DMS 273 treated with DMSO at 0.1 percent for 48 hours (cell line): ENCODE measurements at places on chromosomes 12 and 14.

- no peak for DNase-seq
These were observed 130.8 kb downstream of the RTN1 start for GRCh38 chr14:59739794-59740193.

GRCh38 chr12:93404961-93405849, 27.5 kb downstream of the NUDT4 start:
- DNase-seq: no peak

DNA sequence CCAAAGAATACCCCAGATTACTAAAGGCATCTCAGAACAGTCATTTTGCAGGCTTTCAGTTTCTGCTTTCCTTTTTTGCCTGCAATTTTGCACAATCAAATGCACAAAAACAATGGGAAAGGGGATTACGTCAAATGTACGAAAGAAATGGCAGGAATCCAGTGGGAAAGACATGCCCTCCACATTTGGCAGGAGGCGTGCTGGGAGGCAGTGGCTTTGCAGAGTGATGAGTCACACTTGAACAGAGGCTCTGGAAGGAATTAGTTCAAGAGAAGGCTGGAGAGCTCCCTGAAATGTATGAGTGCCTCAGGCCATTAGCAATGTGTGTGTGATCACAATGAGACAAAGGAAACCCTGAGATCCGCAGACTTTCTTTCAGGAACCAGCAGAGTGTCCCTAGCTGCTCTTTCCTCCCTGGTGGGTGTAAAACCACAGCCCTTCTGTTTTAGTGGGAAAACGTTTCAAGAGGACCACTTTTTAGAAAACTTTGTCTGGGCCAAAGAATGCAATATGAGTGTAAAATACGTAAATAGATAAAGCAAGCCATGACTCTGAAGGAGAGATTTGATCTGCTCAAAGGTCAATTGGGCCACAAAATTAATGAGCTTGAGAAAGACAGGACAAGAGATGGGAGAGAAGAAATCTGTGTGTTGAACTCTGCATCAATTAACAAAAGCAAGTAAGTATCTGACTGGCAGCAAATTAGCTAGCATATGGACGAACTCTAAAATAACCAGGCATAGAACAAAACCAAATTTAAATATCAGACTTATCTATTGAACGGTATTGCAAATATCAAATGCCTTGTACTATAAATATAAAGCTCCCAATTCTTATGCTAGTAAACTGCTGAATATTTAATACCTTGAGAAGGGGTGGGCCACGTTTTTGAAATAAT, 155.4 kb upstream of the PDE3A start:
- peak; percentile 66 for DNase-seq

- DNase-seq: peak; percentile 88
These were observed 8.9 kb downstream of the TGFB3 start for GRCh38 chr14:75972801-75973421.

DNA sequence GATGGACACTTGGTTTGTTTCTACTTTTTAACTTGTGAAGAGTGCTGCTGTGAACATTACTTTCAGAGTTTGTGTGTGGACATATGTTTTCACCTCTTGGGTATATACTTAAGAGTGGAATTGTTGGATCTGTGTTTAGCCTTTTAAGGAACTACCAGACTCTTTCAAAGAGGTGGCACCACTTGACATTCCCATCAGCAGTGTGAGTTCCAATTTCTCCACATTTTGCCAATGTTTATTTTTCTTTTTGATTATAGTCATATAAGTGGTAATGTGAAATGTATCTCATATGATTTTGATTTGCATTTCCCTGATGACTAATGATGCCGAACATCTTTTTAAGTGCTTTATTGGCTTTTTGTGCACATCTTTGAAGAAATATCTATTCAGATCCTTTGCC, 44.8 kb downstream of the ARHGAP5 start:
- no peak for DNase-seq

DNA sequence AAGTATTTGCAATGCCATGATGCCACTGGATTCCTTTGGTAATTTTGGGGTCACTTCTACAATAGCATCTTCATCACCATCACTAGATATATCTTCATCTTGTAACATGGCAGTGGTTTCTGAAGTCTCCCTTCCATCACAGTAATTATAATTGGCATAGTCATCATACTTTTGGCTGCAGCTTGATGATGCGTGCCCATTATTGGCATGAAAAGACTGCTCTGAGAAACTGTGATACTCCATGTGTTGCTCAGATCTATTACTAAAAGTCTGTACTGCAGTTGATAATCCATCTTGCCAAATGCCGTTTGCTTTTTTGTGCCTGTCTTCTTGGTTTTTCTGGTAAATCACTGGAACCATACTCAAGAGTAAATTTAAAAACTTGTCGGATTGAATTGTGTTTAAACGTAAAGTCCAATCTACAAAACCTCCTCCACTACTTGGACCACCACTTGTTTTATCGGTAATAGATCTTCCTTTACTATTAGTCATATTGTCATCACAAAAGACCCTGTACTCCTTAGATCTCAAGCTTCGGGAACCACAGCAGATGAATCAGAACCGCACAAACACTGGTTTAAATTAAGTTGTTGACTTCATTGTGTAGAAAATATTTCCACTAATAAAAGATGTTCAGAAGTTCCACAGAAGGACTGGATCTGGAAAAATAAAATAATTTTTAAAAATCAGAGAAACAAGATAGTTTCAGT, 29.9 kb downstream of the SLC41A2 start:
- DNase-seq: no peak

- no peak for DNase-seq
These were observed 133.5 kb downstream of the TGFB3 start for GRCh38 chr14:75848167-75848913.

DNA sequence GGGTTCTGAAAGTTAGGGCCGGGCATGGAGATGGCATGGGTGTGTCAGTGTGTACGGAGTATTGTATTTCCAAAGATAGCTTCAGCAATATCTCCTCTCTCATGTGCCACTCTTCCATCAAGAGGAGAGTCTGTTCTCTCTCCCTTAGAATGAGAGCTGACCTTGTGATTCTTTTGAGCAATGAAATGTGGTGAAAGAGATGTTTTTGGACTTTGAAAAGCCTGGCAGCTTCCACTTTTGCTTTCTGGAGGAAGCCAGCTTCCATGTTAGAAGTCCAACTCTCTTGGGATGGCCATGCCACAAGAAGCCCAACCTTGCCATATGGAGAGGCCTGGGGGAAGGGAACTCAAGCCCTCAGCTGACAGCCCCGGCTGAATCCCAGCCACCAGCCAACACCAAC, 72.4 kb upstream of the GZMB start:
- DNase-seq: no peak

DNA sequence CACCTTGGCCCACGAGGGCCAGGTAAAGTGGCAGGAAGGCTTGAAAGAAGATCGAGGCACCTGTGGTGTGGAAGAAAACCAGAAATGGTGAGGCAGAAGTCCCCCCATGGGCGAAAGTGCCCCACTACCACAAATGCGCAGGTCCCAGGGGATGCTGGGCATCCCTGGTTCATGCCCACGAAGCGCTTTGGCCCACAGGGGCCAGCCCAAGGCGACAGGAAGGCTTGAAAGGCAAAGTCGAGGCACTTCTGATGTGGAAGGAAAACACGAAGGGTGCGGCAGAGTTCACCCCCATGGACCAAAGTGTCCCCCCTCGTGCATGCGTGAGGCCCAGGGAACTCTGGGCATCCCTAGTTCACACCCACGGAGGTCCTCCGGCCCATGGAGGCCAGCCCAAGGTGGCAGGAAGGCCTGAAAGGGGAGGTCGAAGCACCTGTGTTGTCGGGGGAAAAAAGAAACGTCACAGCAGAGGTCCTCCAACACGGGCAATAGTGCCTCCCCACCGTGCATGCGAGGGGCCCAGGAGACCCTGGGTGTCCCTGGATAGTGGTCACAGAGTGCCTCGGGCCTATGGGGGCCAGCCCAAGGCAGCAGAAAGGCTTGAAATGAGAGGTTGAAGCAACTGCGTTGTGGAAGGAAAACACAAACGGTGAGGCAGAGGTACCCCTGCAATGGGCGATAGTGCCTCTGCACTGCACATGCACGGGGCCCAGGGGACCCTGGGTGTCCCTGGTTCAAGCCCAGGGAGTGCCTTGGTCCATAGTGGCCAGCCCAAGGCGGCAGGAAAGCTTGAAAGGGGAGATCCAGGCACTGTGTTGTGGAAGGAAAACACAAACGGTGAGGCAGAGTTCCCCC, 373.9 kb downstream of the ALG10 start:
- no peak for DNase-seq

DNA sequence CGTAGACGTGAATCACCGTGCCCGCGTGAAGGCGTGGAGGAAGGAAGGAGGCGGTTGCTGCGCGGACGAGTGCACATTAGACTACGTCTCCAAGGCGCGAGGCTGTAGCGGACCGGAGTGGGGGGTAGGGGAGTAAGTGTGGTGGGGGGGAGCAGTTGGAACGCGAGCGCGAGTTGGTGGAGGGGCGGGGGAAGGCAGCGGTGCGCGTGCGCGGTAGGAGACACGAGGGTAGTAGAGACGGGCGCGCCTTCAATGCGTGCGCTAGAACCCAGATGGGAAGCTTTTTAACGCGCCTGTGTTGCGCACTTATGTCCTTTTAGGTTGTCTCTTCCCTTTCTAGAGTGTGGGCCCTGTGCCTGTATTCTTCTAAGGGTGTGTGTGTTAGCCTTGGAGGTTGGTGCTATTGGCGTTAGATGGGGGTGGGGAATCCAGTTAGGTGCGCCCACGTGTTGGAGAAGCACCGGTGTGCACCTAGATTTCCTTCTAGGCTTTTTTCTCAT, 604 bp downstream of the EIF4B start:
- peak; percentile 42 for DNase-seq

DNA sequence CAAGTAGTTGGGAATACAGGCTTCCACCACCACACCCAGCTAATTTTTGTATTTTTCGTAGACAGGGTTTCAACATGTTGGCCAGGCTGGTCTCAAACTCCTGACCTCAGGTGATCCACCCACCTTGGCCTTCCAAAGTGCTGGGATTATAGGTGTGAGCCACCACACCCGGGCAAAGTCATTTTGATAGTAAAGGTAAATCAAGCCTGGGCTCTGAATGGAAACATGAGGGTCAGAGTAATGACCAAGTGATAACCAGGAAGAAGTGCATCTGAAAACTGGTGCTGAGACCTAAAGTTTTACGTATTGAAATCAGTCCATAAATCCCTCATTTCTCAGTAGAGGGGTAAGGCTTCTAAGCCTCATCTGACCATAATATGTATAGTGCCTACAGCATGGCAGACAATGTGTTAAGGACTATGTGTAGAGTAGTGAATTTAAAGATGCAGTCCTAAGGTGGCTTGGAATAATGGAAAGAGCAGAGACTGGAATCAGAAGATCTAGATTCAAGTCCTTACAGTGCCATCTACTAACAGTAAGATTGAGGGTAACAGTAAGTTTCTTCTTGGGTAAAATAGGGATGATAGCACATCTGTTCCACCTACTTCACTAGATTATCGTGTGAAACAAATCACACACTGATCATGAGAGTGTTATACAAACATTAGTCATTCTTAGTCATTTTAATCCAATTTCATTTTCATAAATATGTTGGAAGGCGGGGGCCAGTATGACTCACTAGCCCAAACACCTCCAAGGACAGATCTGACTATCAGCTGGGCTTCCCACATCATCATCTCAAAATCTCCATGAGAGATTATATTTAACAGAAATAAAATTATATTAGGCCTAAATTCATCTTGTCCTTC, 11.2 kb downstream of the MAP4K5 start:
- DNase-seq: no peak
